ENCODE measurements at places on chromosomes 7 and 10.
A peak's percentile ranks its signal among the peaks of the same experiment; 100 is the strongest.

GRCh38 chr10:92832998-92833650, 15.2 kb upstream of the EXOC6 start:
- DNase-seq, result peak; percentile 16

DNA sequence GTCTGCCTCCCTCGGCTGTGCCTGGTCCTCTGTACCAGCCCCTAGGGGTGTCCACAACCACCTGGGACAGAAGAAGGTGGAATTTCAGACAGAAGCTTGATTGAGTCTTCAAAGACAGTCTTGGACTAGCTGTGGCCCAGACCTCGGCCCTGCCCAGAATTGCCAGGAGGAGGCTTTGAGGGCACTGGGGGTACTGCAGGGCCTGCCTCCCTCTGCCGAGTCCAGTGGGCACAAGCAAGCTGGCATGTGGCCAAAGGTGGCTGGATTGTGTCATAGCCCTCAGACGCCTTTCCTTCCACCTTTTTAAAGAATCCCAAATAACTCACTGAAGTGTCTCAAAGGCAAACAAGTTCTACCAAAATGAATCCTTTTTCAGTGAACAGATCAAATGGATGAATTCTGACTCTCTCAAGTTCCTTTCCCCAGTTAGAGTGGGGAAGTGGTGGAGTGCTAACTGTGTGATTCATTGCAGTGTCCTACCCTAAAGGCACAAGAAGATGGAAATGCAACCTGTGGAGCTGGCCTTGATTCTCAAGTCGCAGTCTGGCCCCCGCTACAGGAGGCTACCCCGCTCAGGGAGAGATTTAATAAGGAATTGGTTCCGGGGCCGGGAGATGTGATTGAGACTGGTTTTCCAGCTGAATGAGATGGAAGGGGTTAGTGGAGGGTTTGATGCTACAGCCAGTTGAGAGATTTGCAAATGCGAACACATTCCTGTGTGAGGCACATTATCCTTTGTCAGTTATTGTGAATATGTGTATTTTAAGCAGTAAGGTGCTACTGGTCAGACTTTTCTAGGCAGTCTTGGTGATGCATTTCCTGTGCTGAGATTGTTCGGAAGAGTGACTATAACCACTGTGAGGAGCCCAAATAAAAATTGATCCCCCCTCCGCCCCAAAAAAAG, 28.8 kb upstream of the SLC26A4 start:
- no peak for DNase-seq

- no peak for DNase-seq
These were observed 162.9 kb downstream of the SH3PXD2A start for GRCh38 chr10:103692436-103692951.

DNA sequence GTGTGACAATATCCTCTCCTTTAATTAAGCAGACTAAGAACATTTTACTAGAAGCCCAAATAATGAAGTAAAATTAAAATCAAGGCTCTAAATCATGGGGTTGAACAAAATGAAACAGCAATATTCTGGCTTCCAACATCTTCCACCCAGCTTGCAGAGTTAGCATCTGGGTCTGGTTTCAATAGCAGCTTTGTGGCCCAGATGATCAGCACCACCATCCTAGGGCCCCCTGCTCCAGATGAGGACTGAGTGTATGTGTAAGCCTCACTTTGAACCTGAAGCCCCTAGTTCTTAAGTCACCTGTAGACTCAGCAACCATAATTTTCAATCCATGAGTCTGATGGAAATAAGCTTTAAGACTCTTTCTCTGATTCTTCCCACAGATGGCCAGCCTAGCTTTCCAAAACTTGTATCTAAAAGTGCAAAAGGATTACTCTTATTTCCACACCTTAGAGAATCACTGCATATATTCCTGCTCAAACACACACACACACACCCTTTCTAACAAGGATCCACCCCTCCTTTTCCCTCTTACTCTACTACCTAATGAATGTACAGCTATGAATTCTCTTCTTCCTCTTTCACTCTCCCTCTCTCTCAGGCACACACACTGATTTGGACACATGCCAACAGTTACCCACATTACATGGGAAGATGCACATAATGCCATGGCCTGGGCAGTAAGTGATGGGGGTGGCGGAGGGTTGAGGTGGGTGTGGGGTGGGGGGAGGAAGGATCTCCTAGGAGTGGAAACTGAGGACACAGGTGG, 3.5 kb downstream of the DENND11 start:
- no peak for DNase-seq

- no peak for DNase-seq
These were observed 1.9 kb upstream of the EN2 start for GRCh38 chr7:155455776-155456737.

- DNase-seq, result no peak
These were observed 6.7 kb downstream of the SKAP2 start for GRCh38 chr7:26857506-26858240.

- DNase-seq, result peak; percentile 36
These were observed 51.2 kb upstream of the KMT2E start for GRCh38 chr7:104962781-104963180.

- peak; percentile 37 for DNase-seq
These were observed 6.7 kb downstream of the CEP55 start for GRCh38 chr10:93503075-93503474.

DNA sequence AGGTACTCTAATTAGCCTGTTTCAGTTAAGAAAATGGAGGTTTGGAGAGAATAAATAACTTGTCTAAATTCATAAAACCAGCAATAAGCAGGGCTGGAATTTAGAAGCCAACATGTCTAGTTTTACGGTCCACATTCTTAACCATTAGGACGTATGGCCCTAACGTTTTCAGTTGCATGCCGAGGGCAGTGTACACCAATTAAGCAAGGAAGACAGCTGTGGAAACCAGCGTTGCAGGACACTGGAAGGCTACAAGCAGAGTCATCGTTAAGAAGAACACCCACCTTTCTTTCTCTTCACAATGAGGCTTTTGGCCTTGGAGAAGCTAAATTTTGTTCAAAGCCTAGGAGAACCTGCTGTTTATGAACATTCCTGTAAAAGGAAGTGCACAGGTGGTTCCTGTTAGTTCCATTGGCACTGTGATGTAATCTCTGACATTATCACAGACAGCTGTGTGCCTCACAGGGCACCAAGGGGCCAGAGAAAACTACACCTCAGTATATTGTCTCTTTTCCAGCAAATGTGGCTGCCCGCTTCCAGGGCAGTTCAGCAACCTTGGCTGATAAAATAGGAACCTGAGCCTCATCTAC, 21.0 kb downstream of the MPP7 start:
- DNase-seq, result no peak

- DNase-seq, result peak; percentile 83
These were observed 44.8 kb upstream of the FAM133B start for GRCh38 chr7:92634924-92635519.

- DNase-seq, result peak; percentile 41
These were observed 88.9 kb upstream of the ODAD2 start for GRCh38 chr10:28087661-28088351.

- DNase-seq, result no peak
These were observed 46.2 kb downstream of the CELF2 start for GRCh38 chr10:11063856-11064255.

DNA sequence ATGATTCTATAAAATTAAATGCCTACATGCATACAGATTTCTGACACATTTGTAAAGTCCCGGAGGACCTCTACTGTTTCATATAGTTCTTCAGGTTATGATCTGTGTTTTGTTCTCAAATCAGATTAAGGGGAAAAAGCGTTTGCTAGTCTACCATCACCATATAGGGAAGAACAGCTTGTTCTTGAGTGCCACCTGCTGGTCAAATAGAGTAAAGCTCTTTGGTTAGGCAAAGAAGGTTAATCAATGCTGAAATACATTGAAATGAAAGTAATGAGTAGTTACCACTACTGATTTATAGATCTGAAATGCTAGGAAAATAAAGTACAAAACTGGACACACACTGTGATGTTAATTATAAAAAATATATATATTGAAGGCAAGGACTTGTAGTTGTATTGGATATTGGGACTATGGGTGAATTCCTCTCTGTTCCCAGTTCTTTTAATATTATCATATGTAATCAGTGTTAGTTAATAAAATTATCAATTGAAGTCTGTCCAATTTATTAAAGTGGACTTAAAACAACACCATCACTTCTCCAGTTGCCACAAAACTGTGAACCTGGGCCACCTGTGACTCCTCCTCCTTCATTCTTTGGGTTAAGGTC, 72.6 kb upstream of the PDLIM1 start:
- peak; percentile 75 for DNase-seq

GRCh38 chr10:58268454-58268945, 462 bp upstream of the CISD1 start:
- no peak for DNase-seq

DNA sequence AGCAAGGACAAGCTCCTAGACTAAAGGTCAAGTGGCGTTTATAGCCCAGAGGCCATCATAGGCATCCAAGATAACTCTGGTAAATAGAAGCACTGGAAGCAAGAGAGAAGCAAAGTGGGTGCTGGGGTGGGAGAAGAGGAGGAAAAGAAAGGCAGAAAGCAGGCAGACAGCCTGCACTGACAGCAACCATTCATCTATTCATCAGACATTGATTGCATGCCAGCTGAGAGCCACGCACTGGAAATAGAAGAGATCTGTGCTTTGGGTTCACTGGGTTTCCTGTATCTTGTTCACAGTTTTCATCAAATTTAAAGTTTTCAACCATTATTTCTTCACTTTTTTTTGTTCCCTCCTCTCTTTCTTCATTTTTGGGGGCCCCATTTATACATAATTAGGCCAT, 4.7 kb upstream of the SLIT1 start:
- DNase-seq, result no peak

DNA sequence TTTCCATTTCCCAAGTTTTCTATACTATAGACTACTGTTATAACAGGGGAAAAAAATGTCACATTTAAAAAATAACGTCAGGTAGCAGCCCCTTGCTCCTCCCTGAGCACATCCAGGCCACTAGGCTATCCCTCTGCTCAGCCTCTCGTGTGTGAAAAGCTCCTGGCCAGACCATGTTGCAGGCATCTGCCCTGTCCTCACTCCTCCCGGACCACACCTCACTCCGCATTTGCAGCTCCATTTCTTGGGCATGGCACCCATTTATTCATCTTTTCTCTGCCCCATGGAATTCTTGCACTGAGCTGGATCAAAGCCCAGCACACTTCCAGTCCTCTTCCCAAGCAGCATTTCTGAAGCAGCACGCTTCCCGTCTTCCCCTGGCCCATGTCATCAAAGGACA, 1.4 kb upstream of the GDF2 start:
- no peak for DNase-seq

DNA sequence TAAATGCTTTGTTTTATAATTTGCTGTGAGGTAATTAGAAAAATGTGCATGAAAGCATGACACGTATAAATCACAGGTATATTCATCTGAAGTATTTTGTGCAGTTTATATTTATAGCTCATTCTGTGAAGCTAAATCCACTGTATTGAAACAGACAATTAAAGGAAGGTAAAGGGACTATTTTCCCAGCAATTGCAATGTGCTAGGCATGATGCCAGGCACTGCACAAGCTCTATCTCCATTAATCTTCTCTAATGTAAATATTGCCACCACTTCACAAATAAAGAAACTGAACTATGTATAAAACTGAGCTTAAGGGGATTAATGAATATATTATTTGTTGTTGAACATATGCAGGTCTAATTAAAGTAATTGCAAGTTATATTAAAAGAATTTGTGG, 1012.5 kb downstream of the NRG3 start:
- no peak for DNase-seq

- no peak for DNase-seq
These were observed 46.7 kb upstream of the RBM33 start for GRCh38 chr7:155597753-155598140.

DNA sequence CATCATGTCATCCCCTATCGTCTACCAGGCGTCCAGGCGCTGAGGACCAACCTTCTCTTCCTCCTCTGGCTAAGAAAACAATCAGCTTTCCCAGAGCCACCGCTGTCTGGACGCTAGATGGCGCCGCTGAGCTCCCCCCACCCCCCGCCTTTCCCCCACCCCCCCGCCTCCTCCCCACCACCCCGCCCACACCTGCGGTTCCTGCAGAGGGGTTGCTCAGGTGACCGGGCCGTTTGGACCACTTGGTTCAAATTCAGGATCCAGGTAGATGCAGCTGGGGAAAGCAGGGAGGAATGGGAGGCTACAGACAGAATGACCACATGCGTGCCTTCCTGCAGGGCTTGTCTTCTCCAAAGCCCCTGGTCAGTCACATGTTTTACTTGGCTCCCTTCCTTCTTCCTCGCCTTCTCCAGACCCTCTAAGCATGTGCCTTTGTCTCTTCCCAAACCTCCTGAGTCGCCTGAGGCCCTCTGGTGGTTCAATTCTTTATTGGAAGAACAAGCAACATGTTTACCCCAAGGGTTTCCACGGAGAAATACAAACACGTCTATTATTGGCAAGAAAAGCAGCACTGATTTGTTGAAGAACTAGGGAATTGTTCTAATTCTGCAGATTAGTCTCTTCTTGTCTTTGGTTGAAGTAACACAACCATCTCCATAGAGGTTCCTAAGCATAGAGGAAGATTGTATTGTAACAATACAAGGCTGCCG, 24.7 kb downstream of the AOC1 start:
- peak; percentile 46 for DNase-seq

- no peak for DNase-seq
These were observed 112.8 kb upstream of the PDCD4 start for GRCh38 chr10:110758898-110759297.

- peak; percentile 27 for DNase-seq
These were observed 25.1 kb downstream of the CASP7 start for GRCh38 chr10:113704637-113705343.

GRCh38 chr7:78260826-78261225, 462.3 kb downstream of the PHTF2 start:
- DNase-seq, result no peak

DNA sequence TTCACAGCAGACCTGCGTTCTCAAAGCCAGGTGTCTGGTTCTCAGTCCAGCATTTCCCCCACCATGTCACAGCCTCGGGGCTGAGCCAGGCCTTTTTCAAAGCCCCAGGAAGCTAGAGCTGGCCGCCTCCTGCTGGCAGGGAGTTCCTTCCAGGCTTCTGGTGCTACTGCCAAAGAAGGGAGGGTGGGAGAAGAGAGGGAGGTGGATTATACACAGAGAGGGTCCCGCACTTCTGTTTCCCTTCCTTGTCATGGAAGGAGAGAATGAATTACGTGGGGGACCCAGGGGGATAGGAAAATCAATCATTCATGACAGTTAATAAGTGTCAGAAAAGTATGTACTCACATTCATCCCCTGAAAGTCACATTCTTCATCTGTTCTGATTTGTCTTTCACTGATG, 600 bp upstream of the LGI1 start:
- DNase-seq, result no peak

- DNase-seq, result no peak
These were observed 2.0 kb downstream of the CLEC5A start for GRCh38 chr7:141944811-141945210.
